ENCODE measurements at places on chromosomes 13 and 19.

- peak; percentile 68 for DNase-seq
Measured at GRCh38 chr19:4987256-4987655, 18.3 kb downstream of the KDM4B start.

DNA sequence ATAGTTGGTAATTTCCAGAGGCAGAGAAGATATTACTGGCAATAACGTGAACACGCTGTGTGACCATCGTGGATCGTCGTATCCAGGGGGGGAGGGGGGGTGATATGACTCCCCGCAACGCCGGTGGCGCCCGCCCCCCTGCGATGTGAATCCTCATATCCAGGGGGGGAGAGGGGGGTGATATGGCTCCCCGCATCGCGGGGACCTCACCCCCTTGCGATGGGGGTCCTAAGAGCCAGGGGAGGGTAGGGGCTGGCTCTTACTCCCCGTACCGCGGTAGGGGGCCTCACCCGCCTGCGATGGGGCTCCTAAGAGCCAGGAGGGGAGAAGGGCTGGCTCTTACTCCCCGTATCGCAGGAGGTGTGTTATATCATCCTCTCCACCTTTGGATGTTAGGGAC is 31.3 kb upstream of the RGCC start:
- DNase-seq: no peak

DNA sequence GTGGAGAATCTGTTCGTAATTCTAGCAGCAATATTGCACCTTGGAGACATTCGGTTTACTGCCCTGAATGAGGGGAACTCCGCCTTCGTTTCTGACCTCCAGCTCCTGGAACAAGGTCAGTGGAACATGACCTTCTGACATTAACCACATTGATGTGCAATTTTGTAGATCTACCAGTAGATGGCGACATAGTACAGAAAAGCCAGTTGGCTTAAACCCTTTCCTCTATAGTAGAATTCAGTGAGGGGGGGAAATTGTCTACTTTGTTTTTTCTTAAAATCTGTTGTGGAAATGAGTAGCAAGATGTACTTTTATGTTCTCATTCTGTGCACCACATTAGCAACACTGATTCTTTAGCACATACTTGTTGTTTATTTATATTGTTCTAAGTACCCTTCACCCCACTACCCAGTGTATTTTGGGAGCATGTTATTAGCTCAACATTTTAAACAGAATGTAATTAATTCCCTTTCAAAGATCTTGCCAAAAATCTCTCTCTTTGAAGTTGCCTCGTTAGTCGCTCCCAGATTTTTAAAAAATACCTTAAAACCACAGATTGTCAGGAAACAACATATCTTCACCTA is 332.2 kb downstream of the MYO16 start:
- DNase-seq: peak; percentile 69

DNA sequence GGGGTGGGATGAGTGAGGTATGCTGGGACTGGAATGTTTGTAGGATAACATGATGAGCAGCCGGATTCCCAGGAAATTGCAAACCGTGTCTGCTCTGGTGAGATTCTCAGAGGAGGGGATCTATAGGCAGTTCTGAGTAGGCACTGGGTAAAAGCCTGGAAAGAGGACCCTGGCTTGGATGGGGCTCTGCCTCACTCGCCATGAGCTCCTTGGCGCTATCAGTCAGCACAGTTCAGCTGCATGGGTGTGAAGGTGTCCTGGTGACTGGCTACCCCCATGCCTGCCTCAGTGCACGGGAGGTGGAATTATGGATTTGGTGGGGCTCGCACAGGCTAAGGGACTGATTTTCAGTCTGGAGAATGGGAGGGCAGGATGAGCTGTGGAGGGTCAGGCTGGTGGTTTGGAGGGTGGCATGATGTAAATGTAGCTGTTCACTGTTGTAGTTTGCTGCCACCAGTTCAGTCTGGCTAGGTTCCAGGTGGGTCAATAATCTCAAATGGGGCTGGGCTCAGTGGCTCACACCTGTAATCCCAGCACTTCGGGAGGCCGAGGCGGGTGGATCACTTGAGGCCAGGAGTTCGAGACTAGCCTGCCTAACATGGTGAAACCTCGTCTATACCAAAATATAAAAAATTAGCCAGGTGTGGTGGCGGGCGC is 9.2 kb upstream of the ZNF627 start:
- DNase-seq: no peak

- no peak for DNase-seq
Measured at GRCh38 chr13:74476365-74476764, 342.2 kb upstream of the KLF12 start.

DNA sequence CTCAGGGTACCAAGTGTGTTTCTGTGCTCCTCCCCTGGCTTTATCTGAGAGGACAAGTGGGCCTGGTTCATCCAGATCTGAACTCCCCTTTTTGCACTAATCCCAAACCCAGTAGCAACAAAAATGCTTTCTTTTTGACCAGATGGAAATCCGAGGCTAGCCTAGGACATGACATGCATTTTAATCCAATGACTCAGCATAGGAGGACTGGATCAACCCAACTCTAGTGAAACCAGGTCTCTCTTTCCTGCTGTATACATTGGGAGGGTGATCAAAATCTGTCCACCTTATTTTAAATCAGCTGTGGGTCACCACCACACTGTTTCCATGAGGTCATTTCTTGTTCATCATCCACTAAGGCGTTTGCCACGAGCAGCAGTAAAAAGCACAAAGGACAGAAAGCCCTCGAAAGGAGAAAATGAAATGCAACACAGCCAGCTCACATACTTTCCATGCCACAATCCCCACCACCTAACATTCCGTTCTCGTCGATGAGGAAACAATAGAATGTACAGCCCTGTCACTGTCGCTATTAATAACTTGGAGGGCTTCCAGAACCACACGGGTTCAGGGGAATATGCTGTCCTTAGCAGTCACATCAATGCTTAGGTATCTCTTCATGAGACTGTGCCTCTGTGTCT is 543.0 kb downstream of the IRS2 start:
- DNase-seq: peak; percentile 84

DNA sequence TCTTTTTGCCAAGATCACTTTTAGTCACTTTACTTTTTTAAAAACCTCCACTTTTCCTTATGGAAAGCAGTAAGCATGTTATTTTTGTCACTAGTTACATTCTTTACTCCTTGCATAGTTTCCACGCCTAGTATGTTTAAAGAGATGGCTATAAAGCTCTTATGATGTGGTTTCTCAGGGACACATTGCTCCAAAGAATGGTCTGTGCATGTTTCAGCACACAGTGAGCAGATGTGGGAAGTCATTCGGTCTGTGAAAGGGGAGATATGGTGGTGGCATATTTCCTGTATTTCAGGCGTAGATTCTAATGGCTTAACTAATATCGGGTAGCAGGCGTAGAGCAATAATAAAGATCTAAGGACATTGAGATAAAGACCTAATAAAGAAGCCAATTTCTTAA is 180.7 kb downstream of the SLITRK6 start:
- no peak for DNase-seq

GRCh38 chr19:10921910-10922637 is 6.4 kb downstream of the YIPF2 start:
- DNase-seq: peak; percentile 28

DNA sequence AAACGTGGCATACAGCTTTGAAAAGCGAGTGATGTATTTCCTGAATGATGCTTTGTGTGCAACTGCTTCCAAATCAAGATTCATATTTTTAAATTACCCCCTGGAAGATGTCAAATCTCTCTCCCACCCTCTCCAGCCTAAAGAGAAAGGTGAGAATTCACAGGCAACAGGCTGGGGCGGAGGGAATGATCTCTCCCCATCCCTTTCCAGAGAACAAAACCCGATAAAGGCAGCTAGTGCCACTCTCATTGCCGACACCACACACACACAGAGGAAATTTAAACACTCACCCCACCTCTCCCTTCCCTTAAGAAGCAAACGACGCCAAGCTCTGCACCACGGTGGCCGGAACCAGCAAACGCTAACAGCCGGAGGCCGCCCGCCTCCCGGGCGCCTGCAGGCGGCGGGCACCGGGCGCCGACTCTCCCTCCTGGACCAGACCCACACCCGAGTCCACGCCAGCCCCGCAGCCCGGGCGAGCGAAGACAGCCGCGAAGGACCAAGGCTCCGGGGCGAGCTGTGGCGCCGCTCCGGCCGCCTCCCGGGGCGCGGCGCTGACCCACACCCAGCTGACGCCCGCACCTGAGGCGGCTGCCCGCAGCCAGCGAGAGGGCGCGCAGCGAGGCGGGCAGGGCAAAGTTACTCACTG is 477 bp downstream of the LNX2 start:
- peak; percentile 51 for DNase-seq

GRCh38 chr13:38854226-38854625 is 136.4 kb downstream of the STOML3 start:
- DNase-seq: no peak

- no peak for DNase-seq
Measured at GRCh38 chr13:110531671-110532083, 29.8 kb downstream of the RAB20 start.

GRCh38 chr13:60347690-60348089 is 49.3 kb upstream of the TDRD3 start:
- DNase-seq: no peak

DNA sequence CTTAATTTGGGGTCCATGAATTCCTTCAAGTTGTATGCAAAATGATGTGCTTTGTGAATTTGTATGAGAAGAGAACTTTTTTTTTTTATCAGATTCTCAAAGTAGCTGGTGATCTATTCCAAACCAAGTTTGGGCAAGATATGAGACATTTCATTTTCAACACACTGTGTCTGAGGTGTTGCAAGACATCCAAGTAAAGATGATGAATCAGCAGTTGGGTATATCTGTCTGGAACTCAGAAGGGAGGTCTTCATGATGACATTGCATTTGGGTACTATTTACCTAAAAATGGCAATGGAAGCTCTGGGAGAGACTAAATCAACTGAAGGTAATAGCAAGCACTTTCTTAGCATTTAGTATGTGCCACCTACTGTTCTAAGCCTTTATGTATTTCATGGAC is 2.8 kb downstream of the FAM124A start:
- no peak for DNase-seq

- peak; percentile 70 for DNase-seq
Measured at GRCh38 chr13:59963383-59963782, 200.3 kb downstream of the DIAPH3 start.
